ENCODE measurements at places on chromosomes 5 and 9. TPM values are rescaled to one million over a fixed set of nuclear protein-coding genes. Genes with fewer than 3 reads are reported as not detected.
A peak's percentile ranks its signal among the peaks of the same experiment; 100 is the strongest.

The PDZD2 gene
- 7.1 TPM for total RNA-seq

DNA sequence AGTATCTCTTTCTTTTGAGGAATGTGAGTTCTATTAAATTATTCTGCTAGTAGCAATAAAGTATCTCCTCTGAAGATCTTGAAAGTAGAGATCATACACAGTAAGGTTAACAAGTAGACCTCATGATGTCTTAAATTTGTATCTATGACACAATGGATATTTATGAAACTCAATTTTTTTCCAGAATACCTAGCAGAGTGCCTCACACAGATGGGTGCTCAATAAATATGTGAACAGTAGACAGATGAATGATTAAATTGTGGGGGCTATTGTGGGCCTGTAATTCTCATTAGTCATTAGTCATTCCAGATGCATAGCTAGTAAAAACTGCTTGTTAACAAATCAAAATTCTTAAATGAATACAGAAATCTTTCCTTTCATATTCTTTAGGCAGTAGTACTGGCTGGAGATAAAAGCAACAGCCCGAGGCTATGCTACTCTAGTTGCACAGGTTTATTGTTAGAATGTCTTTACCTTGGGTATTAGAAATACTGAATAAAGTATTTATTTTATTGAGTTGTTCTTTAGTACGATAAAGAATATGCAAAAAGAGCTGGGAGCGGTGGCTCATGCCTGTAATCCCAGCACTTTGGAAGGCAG is 22.0 kb downstream of the CHD1 start:
- peak; percentile 40 for DNase-seq

- DNase-seq, result no peak
These were observed 203.7 kb upstream of the MSX2 start for GRCh38 chr5:174520420-174521396.

- no peak for DNase-seq
These were observed 272.4 kb downstream of the CDK5RAP2 start for GRCh38 chr9:120307599-120307998.

GRCh38 chr5:76537073-76537543 is 86.1 kb downstream of the F2RL2 start:
- no peak for DNase-seq

The LCN6 gene
- not detected for total RNA-seq
